ENCODE measurements at places on chromosomes 4 and X. TPM values are rescaled to one million over a fixed set of nuclear protein-coding genes. Genes with fewer than 3 reads are reported as not detected.
A peak's percentile ranks its signal among the peaks of the same experiment; 100 is the strongest.

Gene CXCL1
- total RNA-seq: 2.5 TPM

Gene GRK4
- 2.6 TPM for total RNA-seq

Gene TCEAL6
- not detected for total RNA-seq

Gene ADH1C
- total RNA-seq: not detected

- DNase-seq: no peak
These were observed 114.9 kb downstream of the EFHC2 start for GRCh38 chrX:44228621-44229020.

GRCh38 chr4:143225167-143225566 lies 40.5 kb downstream of the USP38 start:
- DNase-seq: no peak

GRCh38 chrX:68354879-68355628 lies 78.2 kb downstream of the OPHN1 start:
- no peak for DNase-seq

DNA sequence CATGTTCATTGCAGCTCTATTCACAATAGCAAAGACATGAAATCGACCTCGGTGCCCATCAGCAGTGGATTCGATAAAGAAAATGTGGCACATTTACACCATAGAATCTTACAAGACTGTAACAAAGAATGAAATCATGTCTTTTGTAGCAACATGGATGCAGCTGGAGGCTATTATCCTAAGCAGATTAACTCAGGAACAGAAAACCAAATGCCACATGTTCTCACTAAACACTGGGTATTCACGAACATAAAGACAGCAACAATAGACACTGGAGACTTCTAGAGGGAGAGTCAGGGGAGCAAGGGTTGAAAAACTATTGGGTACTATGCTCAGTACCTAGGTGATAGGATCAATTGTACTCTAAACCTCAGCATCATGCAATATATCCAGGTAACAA lies 180.5 kb downstream of the PPP1R2C start:
- DNase-seq: no peak

DNA sequence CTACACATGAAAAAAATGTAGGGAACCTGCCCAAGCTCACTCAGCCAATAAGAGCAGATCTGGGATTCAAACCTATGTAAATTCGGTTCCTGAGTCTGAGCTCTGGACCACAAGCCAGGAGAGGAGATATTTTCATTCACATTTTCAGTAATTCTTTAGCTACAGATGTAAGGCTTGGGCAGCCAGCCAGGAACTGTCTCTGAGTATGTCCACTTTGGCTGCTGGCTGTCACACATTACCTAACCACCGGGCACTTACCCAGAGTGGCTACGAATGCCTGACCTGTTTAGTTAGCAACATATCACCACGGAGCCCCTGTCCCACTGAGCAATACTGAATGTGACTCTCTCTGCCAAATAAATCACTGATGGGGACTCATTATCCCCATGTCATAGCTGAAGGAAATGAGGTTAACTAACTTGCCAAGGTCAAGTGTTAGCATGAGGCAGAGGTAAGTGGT lies 15.3 kb downstream of the USP46 start:
- peak; percentile 99 for DNase-seq

DNA sequence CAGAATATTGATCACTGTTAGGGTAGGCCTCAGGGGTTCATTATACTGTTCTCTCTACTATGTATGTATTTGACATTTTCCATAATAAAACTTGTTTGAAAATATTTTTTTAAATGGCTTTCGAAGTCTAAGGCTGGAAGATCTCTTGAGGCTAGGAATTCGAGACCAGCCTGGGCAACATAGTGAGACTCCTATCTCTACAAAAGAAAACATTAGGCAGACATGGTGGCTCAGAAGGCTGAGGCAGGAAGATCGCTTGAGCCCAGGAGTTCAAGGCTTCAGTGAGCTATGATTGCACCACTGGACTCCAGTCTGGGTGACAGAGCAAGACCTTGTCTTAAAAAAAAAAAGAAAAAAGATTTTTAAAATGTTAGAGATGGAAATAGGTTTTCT lies 15.5 kb upstream of the TBC1D14 start:
- DNase-seq: no peak

Data from MG63 (cell line).